ENCODE measurements at places on chromosomes 4 and X.

GRCh38 chr4:72525938-72526337, 43.1 kb downstream of the ADAMTS3 start:
- DNase-seq, result no peak

GRCh38 chrX:131854581-131854980, 168.5 kb upstream of the STK26 start:
- DNase-seq, result no peak

- DNase-seq, result no peak
These were observed 222.7 kb upstream of the HAND2 start for GRCh38 chr4:173752610-173753230.

- DNase-seq, result no peak
These were observed 833.0 kb upstream of the POU3F4 start for GRCh38 chrX:82675104-82675503.

DNA sequence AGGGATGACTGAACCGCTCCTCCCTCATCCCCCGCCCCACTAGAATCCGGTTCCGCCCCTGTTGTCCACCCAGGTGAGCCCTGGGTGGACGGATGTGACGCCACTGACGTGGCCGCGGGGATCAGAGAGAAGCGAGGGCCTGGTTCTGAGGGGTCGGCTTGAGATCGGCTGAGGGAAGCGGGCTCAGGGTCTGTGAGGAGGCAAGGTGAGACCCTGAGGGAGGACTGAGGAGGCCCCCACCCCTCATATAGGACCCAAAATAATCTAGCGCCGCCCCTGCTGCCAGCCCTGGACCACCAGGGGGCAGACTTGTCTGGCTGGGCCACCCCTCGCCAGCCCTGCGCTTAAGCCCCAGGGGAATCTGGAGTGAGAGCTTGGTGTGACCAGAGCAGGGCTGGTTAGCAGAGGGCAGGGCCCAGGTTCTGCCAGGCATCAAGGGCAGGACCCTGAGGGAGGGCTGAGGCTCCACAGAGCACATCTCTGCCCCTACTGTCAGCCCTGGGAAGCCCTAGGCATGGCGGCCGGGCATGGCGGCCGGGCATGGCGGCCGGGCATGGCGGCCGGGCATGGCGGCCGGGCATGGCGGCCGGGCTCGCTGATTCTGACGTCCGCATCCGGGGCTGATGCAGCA, at the start of gene MAGEA8:
Gene MAGEA8 (plus strand): TSS at position 103 of the 631 bp plus-strand sequence. CDS start 3,090 bp downstream, outside the sequence.
- no peak for DNase-seq

- DNase-seq, result no peak
These were observed 334.5 kb downstream of the GALNTL6 start for GRCh38 chr4:172147687-172148086.

GRCh38 chr4:97759785-97760184, 383.5 kb downstream of the STPG2 start:
- no peak for DNase-seq

GRCh38 chr4:2593003-2593402, 56.6 kb downstream of the FAM193A start:
- no peak for DNase-seq

DNA sequence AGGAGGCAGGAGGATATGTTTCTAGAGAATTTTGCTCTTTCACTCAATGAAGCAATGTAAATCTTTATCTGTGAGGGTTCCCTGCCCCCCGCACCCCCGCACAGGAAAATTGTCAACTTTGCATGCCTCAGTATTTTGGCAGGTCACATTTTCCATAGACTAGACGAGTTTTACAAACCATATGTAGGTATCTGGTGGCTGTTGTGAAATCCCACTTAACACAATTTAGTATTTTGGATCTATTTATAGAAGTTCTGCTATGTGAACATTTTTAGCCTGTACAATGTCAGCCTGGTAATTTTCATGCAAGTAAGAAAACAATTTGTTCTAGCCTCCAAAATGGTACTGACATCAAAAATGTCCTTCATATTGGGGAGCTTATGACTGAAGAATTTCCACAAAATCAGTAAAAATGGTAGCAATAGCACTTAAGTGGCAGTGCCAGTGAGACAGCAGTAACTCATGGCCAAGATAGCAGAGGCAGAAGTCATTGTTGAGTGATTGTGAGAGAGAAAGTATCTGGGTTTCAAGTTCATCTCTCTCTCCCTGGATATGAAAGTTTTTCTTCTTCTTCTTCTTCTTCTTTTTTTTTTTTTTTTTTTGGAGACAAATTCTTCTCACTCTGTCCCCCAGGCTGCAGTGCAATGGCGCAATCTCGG, 12.4 kb upstream of the FRYL start:
- no peak for DNase-seq

DNA sequence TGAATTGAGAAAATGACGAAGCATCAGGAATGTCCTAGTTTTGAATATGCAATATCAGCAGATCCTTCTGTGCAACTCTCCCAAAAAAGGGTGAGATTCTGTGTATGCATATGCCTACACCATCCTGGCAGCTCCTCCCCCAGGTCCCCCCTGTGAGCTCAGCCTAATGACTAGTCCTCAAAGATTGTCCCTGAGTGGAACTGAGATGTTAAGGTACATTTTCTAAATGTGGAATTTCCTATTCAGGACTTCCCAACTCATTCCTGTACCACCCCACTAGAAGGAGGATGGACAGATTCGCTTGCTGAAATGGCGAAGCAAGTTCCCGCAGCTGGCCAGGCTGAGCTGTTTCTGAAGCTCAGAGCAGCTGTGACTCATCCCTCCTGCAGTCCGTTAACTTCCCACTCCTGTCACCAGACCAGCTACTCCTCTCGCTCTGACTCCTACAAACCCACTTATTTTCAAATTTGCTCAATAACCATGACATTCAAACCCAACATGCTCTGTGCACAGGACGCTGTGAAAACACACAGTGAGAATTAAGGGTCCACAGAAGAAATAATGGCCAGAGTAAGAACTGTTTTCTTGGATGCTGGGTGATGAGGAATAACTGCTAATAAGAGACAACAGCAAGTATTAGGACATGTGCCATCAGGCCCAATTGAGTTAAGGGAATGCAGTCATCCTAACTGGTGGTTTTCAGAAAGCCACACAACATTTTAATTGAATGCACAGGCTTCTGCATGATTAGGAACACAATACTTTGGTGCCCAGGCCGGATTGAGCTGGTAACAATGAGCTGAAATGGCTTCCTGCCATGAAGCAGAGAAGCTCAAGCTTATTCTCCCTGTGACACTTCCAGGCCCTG, 40.0 kb upstream of the IRF2 start:
- no peak for DNase-seq

GRCh38 chr4:98653890-98654867, 4.2 kb downstream of the TSPAN5 start:
- DNase-seq, result no peak

- no peak for DNase-seq
These were observed 19.2 kb downstream of the SLC9A7 start for GRCh38 chrX:46739736-46740135.

DNA sequence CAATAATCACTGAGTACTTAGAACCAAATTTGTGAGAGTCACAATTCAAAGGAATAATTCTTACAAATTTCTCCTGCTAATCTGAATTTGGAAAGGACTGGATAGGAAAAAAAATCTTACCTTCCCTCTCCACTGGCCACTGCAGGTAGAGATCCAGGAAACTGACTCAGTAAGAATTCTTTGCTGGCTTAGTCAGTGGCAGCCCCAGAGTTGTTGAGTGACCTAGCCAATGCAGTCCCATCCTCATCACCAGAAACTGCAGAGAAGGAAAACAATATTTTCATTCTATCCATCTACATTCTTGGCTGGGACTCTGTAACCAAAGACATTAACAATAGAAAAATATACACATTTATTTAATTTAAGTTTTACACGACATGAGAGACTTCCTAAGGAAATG, 572.0 kb downstream of the ADGRL3 start:
- DNase-seq, result no peak

GRCh38 chrX:131704136-131704695, 160.3 kb downstream of the OR13H1 start:
- DNase-seq, result no peak

GRCh38 chr4:118918388-118918787, 29.7 kb downstream of the SYNPO2 start:
- no peak for DNase-seq

DNA sequence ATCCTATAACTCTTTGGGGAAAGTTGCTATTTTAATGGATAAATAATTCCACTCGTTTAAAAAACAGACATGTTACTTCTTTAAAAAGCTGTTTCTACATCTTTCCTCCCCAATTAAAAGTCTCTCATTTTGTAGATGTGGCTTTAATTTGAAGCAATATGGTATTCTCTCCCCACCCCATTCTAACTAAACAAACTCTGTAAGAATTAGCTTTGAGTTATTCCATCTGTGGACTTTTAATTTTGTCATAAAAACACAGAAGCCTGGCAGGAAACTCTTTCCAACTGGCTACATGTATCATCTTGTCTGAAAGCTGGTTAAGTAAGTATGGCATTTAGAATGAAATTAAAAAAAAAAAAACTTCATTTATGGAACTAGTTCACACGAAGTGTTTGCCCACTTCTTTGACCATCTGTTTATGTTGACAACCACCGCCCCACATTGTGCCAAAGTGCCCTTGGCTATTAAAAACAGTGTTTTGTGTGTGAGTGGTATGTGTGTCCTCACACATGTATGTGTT, 140.3 kb downstream of the NAA11 start:
- no peak for DNase-seq

DNA sequence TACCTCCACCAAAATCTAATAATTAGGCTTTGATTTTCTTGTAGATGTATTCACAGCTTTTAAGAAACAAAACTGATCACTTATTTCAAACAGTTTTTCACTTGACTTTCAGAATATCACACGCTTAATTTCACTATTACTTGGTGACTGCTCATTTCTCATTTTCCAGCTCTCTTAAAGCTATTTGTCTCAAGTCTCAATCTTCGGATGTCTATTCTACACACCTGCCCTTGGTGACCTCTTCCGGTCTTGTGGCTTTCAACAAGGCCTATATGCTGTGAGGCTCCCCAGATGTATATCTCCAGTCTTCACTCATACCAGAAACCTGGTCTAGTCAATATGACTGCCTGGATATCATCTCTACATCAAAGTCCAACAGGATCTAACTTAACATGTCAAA, 34.9 kb upstream of the ANXA10 start:
- no peak for DNase-seq

GRCh38 chrX:149114001-149114400, 391.1 kb downstream of the IDS start:
- no peak for DNase-seq

DNA sequence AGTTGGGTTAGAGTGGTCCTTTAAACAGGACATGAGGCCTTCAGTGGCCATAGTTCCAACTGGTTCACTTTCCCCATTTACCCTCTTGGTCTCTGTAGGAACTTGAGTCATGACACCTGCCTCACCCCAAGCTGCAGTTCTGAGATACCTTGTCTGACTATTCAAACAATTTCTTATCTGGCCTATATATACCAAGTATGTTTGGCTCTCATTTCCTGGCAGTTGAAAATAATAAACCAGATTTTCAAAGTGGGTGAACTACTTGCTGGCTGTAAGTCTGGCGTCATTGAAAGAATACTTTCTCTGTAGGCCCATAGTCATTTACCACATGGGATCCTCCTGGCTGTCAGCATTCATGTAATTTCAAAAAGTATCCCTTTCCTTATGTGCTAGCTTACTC, 228.8 kb downstream of the SHROOM3 start:
- DNase-seq, result no peak

GRCh38 chr4:152021788-152022438, 261.1 kb upstream of the GATB start:
- DNase-seq, result peak; percentile 88

GRCh38 chrX:111518667-111519066, 7.2 kb downstream of the SERTM2 start:
- no peak for DNase-seq

DNA sequence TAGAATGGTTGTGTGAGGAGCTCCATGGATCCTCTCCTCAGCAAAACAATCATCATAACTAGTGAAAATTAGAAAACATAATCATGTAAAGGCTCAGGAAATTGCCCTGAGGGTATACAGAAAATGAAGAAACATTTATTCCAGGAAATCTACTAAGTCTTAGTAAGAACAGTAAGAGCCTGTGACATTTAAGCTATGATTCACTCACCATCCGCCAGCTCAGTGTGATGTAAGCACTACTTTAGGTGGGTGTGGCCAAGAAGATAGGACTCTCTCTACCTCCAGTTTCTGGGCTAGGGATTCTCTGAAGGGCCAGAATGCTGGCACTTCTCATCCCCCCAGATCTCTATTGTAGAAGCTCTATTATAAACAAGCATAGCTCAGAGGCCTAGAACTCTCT, 147.5 kb downstream of the DLG3 start:
- DNase-seq, result no peak

DNA sequence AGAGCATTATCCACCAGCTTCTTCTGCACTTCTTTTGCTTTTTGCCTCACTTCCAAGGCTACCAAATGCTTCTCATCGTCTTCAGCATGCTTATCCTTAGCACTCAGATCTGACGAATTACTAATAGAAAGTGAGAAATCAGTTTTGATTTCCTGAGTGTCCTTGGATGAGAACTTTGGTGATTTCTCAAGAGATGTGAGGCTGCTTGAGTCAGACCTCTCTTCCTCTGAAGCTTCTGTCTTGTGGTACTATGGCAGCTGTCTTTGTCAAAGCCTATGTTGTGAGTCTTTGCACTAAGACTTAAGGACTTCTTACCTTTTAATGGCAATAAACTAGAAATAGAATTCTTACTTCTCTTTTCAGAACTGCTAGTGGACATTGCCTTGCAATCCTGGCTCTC, 169.9 kb downstream of the CPE start:
- no peak for DNase-seq

DNA sequence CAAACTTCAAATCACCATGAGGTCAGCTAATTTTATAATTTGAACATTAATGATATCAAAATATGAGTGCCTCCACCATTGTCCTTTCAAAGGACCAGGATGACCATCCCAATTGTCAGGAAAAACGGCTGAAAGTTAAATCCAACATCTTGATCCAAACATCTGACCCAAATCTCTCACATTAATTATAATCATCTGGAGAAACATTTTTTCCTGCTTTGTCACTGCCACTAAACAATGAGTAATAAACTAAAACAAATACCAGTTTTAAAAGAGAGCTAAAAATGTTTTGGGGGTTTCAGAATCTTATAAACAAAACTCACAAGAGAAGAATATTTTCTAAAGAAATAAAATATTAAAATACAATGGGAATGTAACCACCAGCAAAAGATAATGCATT, 45.7 kb upstream of the NDST4 start:
- no peak for DNase-seq

- no peak for DNase-seq
These were observed 45.9 kb downstream of the PDGFRA start for GRCh38 chr4:54274795-54275665.

GRCh38 chrX:105121186-105121585, 99.3 kb downstream of the TEX13A start:
- DNase-seq, result no peak

DNA sequence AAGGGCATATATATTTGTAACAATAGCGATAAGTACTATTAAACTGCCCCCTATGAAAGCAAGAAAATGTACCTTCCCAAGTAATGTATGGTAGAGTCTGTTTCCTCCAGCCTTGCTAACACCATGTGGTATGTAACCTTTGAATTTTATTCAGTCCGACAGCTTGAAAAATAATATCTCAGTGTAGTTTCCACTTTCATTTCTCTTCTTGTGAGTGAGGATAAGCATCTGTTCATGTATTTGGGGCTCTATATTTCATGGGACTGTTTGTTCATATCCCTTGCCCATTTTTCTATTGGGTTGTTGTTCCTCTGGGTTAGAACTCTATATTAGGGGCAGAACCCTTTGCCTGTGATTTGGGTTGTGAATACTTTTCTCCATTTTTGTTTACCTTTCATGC, 58.3 kb downstream of the USP38 start:
- DNase-seq, result no peak

GRCh38 chr4:79042079-79042674, 102.9 kb upstream of the PAQR3 start:
- no peak for DNase-seq

Measured in caudate nucleus (tissue), 63 donors.